ENCODE measurements at places on chromosomes 2 and 18.
A peak's percentile ranks its signal among the peaks of the same experiment; 100 is the strongest.

- DNase-seq, result no peak
These were observed 7.1 kb upstream of the KCMF1 start for GRCh38 chr2:84963692-84964405.

DNA sequence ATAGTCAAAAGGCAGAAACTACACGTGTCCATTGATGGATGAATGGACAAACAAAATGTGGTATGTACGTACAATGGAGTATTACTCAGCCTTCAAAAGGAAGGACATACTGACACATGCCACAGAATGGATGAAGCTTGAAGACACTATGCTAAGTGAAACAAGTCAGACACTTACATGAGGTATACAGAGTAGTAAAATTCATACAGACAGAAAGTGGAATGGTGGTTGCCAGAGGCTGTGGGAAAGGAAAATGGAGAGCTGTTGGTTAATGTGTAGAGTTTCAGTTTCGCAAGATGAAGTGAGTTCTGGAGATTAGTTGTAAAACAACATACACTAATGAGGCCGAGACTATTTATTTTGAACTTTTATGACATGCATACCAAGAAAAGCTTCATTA, 67.4 kb upstream of the EPB41L3 start:
- no peak for DNase-seq

DNA sequence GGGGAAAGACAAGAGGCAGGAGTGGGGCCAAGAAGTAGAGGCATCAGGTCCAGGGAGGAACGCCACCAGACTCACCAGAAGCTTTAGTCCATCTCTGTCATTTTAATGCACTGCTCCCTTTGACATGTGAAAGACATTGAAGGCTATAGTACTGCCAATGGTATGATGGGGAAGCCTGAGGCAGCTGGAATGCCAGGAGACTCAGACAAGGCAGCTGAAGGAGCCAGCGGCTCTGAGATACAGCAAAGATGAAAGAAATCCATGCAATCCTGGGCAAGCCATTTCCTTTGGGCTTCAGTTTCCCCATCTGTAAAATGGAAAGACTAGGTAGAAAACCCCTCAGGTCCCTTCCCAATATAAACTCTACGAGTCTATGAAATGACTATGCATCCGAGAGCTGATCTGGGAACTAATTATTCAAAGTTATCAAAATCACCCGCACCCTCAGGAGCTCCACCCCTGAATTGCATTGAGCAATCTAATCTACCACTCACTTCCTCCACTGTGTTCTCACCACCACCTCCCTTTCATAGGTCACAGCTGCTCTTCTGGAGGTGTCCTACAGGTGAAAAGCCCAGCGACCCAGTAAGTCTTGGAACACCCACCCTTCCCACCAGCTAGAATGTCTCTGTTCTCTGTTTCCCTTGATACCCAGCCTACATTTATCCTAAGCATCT, 3.1 kb downstream of the CXCR2 start:
- DNase-seq, result no peak

DNA sequence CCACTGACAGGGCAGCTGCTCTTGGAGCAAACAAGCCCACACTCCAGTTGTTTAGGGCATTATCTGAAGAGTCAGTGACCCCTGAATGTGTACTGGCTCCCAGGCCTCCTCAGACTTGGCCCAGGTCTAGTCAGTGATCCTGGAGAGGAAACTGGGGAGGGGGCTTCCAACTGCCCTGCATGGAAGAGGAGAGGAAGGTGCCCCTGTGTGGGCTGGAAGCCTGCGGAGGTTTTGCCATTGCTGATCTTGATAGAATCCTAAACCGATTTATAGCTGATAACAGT, 197.4 kb downstream of the MGAT5 start:
- DNase-seq, result no peak

GRCh38 chr2:20596973-20597859, 53.7 kb downstream of the HS1BP3 start:
- no peak for DNase-seq

DNA sequence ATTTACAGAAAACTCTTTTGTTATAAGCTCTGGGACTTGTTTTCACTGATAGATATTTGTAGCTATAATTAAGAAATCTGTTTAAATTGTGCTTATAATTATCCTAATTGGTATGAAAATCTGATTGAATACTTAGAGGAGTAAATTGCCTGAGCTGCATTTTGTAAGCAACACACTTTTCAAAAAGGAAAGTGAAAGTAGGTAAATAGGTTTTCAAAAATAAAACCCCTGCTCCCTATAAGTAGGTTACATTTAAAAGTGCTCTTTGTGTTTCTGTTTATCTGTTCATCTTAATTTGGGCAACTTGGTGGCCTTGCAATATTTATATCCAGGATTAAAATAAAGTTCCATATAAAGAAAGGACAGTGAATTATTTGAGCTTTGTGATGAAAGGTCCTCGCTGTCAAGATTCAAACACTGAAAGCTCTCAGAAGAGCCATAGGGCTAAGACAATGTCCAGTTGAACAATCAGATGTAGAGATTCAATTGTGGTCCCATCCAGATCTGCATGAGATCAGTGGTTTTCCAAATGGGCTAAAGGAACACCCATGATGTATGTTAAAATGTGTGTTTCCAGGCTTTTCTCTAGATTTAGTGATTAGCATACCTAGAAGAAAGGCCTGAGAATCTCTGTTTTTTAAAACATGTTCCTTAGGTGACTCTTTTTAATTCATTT, 371.6 kb downstream of the RPRM start:
- DNase-seq, result no peak

DNA sequence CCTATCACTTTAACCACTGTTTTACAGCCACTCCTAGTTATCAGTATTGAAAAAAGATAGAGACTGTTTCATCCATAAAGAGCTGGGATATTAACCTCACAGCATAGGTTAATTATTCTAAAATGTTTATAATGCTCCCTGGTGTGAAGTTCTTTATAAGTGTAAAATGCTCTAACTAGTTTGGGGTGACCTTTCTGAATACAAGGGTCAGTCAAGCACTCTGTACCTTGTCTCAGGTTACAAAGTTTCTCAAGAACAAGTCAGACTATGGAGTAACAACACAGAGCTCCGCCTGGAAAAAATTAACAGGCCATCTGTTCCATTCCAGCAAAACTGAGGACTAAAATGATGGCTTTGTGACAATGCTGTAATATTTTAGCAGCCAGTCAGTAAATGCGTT, 107.4 kb downstream of the NOL4 start:
- no peak for DNase-seq

DNA sequence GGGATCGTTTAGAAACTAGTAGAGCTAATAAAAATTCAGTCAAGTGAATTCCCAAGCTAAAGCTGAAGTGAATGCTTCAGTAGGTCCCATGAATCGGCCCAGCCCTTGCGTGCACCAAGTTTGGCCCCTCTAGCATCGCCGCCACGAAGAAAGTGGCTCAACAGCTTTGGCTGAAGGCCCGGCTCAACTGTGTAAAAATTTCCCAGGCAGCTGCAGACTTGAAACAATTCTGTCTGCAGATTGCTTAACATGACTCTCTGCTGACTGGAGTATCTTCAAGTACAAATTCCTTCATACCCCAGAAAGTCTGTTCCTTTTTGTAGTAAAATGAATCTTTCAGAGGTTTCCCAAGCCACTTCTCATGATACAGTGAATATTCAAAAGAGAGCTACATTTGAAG, 32.7 kb downstream of the ALMS1 start:
- no peak for DNase-seq

DNA sequence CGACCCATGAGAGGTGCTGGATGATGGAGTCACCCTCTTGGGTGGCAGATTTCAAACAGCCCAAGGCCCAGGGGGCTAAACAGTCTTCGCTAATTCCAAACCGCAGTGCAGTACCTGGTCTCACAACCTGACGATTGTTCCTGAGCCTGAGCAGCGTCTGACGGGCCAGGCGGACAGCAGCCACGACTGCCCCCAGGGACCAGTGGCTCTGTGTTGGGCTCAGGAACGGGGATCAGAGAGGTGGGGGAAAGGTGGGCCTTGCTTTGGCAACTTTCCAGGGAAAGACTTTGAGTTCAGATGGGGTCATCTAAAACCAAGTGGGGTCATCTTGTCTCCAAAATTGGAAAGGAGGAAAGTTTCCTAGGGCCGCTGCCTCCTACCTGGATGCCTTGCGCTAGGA, 492 bp downstream of the COLEC11 start:
- DNase-seq, result no peak

DNA sequence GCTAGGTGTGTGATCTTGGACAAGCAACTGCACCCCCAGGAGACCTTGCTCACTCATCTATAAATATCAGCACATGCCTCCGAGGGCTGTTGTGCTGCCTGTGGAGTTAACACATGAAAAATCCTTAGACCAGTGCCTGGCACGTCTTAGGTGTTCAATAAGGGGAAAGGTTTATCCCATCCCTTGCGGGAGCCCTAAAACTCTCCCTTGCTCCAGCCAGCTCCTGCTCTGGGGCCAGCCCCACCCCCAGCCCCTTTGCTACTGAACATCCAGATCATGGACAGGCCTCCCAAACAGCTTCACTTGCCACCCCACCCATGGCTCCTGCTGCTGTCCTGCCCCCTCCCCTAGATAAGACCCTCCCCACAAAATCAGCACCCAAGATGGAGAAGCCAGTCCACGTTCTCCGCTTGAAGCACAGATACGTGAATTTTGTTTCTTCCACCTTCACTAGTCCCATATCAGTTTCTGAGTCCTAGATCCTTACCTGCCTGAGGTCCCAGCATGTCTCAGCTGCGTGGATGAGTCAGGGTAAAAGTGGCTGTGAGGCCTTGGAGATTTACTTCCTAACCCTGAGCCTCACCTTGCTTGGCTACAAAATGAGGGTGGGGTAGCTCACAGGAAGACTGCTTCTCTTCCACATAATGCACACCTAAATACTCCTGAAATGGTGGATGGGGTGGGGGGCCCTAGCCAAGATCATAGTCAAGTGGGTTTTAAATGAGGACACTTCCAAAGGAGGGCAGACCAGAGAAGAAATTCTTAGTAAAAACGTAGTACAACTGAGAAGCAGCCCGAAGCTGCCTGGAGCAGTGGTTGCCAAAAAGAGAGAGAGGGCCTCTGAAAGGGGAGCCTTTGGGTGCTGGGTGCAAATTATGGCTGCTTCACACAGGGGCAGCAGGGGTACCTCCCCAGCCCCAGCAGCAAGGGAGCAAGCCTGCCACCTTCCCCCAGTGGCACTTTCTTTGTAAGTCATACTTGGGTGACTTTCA, 40.4 kb downstream of the C1QL2 start:
- no peak for DNase-seq

- DNase-seq, result no peak
These were observed 114.9 kb downstream of the QPCT start for GRCh38 chr2:37459095-37459981.

- no peak for DNase-seq
These were observed 4.8 kb downstream of the RESP18 start for GRCh38 chr2:219327719-219328118.

- DNase-seq, result no peak
These were observed 48.7 kb downstream of the CRIM1 start for GRCh38 chr2:36404318-36404717.

DNA sequence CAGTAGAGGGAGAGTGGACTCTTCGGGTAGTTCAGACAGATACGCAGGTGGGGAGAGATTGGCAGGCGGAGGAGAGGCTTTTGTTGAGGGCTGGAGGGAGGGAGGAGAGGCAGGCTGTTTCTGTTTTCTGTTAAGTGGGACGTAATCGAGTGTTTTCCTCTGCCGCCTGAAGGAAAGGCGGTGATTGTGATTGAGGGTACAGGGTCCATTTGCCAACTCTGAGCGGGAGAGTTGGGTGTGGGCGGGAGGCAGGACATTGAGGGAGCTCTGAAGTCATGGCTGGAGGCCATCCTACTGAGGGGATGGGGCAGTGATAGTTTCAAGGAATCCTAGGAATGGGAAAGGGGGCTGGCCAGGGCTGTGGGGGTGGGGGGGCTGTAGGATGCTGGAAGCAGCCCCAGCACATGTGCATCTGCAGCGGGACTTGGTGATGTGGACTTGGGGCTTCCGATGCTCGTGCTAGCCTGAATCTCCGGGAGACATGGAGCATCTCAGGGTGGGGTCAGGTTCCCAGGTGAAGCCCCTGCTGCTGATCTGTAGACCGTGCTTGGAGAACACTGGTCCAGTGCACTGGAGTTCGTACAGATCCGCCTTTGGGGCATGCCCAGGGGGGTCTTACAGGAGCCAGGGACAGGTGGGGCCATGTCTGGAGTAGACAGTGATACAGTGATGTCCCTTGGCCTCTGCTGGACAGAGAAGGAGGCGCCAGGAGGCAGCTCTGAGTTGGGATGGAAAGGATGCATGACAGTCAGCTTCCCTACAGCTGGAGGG, 167.5 kb downstream of the AGAP1 start:
- DNase-seq, result peak; percentile 20

GRCh38 chr2:63792530-63792929, 49.2 kb upstream of the UGP2 start:
- DNase-seq, result no peak

- no peak for DNase-seq
These were observed 18.2 kb upstream of the GPR55 start for GRCh38 chr2:230942920-230943896.

DNA sequence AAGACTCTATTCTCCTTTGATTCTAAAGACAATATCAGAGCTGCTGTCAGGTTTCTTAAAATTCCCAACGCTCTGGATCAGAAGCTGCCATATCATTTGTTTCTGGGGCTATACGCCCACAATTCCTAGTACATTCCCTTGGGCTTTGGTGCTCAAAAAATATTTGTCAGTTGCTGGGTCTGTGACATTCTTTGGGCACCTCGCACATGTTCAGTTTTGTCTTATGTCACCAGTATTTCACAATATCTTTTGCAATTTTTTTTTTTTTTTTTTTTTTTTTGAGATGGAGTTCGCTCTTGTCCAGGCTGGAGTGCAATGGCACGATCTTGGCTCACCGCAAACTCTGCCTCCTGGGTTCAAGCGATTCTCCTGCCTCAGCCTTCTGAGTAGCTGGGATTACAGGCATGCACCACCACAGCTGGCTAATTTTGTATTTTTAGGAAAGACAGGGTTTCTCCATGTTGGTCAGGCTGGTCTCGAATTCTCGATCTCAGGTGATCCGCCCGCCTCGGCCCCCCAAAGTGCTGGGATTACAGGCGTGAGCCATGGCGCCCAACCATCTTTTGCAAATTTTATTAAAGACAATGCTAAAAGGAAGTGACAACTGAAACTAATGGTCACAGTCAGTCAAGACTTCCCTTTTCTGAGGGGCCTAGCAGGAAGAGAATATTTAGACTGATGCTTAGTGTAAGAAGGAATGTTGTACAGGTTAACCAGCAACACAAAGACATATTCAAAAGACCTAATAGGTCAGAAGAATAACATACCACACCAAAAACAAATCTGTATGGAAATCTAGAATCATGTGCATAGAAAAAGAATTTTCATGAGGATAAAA, 6.8 kb downstream of the ZNF397 start:
- no peak for DNase-seq

- no peak for DNase-seq
These were observed 8.0 kb upstream of the PTPN4 start for GRCh38 chr2:119751706-119752105.

GRCh38 chr2:54977149-54977548, 73.1 kb downstream of the RTN4 start:
- no peak for DNase-seq

DNA sequence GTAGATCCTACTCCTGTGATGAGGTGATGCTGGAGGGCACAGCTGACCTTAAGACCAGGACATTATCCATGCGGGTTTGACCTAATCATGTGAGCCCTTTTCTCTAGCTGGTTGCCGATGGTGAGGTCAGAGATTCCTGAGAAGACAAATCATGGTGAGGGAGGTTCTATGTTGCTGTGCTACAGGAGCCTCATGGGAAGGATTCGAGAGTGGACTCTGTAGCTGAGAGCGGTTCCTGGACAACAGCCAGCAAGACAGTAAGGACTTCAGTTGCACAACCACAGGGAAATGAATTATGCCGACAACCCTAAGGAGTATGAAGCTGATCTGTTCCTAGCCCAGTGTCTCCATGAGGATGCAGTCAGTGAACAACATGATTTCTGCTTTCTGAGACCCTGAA, 80.4 kb downstream of the EPB41L3 start:
- DNase-seq, result no peak

- DNase-seq, result no peak
These were observed 92.1 kb downstream of the DYM start for GRCh38 chr18:49368161-49368875.
